BJ (cell line): ENCODE measurements at places on chromosomes 6 and 20.

DNA sequence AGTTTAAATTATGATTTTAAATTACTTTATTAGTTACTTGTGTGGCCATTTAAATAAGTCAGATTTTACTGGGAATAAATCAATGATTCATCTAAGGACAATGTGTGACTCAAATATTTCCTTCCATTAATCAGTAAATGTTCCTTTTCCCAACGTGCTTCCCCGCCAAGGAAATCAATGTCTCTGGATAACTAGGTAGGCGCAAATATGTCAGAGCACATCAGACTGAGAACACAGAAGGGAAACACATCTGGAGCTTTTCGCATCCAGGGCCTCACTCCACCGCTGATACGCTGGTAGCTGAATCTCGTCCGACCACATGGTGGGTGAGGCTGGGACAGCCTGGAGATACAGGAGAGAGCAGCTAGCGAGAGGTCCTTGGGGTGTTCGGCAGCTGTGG, 56.4 kb upstream of the RPS6KA2 start:
- no peak for DNase-seq

GRCh38 chr6:103273048-103273447, 1586.7 kb downstream of the HACE1 start:
- no peak for DNase-seq

DNA sequence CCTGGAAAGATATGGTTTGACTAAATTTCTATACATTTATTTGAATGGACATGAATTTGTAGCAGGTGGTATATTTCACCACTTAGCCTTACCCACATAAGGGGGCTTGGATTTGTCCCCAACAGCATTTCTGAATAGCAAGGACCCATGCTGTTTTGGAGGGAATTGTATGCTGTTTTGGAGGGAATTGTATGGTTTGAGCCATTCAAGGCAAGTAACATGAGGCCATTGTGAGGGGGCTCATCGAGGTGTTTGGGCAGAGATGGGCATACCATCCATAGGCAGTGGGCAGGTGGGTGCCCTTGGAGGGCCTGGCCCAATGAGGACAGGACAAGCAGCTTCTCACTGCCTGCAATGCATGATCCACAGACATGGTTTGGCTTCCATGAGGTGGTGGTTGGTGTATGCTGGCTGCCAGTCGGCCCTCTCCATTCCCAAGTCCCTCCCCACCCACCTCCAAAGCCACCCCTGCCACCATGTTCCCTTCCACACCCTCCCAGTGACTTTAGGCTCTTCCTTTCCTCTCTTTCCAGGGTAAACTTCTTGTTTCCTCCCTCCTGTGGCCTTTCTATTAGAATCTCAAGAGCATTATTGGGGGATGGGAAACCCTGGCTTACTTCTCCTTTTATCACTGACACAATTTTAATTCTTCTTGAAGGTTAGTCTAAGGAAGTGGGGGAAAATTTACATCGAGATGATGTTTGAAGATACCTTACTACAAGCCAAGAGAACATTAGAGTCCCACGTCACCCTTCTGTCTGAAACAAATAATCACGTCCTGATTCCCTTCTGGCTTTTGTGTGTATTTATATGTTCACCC, 13.2 kb upstream of the PXDC1 start:
- no peak for DNase-seq

- no peak for DNase-seq
Observed at GRCh38 chr6:33592595-33593413, 12.7 kb upstream of the BAK1 start.

- no peak for DNase-seq
Observed at GRCh38 chr6:143936778-143937667, 71.0 kb downstream of the PLAGL1 start.
